Mesendoderm (in vitro differentiated cells): ENCODE measurements at places on chromosomes 3 and 15.
A peak's percentile ranks its signal among the peaks of the same experiment; 100 is the strongest.

DNA sequence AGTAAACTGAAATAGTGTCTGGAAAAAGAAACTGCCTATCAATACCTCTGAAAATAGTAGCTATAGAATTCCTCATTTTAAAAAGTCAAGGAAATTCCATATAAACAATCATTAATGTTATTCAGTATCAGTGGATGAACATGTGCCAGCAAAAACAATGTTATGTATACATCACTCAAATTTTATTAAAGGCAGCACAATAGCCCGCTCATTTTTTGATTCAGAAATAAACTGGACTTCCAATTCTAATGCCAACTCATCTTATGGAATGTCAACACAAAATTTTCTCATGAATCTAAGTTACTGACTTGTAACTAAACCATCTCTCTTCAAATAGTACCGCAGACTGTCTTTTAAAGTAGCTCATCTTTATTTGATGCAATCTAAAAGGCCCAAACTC is 19.0 kb downstream of the THBS1 start:
- H3K4me1 ChIP-seq: no peaks in the 10 kb centered on the region
- H3K36me3 ChIP-seq: peaks cover 3% of the 10 kb centered on the region
- H3K27me3 ChIP-seq: no peaks in the 10 kb centered on the region

DNA sequence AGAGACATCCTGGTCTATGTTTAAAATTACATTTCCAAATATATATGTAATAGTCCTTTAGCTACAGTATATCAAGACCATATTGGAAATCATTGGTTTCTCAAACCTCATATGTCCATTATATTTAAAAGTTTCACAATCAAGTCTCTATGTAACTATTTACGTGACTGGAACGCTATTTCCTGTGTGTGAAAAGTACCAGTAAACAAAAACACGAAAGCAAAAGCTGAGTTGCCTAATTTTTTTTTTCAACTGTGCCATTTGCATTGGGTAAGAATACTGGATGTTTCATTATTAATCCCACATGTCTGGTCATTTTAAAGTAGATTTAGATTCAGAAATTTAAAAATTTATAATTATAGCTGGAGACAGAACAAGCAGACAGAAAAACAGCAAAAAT is 381.4 kb downstream of the TBC1D5 start:
- H3K27me3 ChIP-seq: no peaks in the 10 kb centered on the region
- no peak overlapping the region for H3K27ac ChIP-seq
- no peak overlapping the region for H3K4me3 ChIP-seq
- no peaks in the 10 kb centered on the region for H3K4me1 ChIP-seq

DNA sequence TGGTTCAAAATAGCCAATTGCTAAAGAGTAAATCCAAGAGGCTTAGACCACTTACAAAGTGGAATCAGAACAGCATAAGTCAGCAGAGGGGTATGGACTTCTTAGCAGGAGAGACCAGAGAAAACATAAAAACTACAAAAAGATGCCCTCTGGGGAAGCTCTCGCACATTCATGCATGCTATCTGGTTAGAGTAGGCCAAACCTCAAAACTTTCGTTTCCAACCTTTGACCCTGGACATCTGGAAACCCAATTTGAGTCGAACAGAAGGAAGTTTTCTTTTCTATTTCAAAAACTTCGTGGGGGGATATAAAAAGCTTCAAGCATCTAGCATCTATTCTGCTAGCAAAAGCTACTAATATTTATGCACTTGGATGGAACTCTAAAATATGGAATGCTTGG is 523.9 kb upstream of the AGTR1 start:
- no peak overlapping the region for H3K4me3 ChIP-seq
- H3K27ac ChIP-seq: no peak overlapping the region
- H3K27me3 ChIP-seq: no peaks in the 10 kb centered on the region
- DNase-seq: no peak
- H3K4me1 ChIP-seq: no peaks in the 10 kb centered on the region

DNA sequence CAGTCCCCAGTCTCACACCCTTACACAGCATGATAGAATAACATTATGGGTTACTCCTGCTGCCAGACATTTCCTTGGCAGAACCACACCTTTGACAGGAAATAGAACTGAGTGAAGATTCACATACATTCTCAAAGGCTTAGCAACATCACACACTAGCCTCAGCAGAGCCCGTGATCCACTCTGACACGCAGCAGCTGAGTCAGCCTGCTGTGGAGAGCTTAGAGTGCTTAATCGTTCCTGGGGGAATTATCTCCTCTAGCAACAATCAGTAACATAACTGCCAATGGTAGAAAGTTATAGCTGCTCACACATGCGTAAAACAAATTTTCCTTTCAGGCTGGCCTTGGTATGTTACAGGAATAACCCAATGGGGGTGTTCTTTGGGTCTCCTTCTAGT is 382.1 kb downstream of the GAP43 start:
- H3K27ac ChIP-seq: peak overlapping the region; percentile 46
- peaks cover 5% of the 10 kb centered on the region for H3K4me1 ChIP-seq
- peak; percentile 96 for DNase-seq
- no peaks in the 10 kb centered on the region for H3K36me3 ChIP-seq

GRCh38 chr15:83200162-83200561 is 7.5 kb downstream of the HDGFL3 start:
- DNase-seq: no peak
- H3K36me3 ChIP-seq: no peaks in the 10 kb centered on the region
- H3K4me3 ChIP-seq: no peak overlapping the region
- no peak overlapping the region for H3K27ac ChIP-seq
- H3K27me3 ChIP-seq: no peaks in the 10 kb centered on the region

DNA sequence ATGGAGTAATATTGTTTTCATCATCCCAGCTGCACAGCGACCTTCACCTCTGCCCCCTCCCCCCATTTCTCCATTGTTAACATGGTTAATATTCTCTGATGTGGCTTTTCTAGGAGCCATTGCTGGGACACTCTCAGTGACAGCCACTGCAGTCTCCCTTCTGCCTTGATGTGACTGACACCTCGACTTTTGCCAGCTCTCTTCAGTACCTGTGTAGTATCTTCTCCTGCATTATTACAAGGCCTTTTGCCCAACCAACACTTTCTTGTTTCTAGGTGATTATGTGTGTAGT is 179.8 kb downstream of the CLSTN2 start:
- no peaks in the 10 kb centered on the region for H3K36me3 ChIP-seq
- no peak overlapping the region for H3K4me3 ChIP-seq
- no peak for DNase-seq
- H3K27ac ChIP-seq: no peak overlapping the region

DNA sequence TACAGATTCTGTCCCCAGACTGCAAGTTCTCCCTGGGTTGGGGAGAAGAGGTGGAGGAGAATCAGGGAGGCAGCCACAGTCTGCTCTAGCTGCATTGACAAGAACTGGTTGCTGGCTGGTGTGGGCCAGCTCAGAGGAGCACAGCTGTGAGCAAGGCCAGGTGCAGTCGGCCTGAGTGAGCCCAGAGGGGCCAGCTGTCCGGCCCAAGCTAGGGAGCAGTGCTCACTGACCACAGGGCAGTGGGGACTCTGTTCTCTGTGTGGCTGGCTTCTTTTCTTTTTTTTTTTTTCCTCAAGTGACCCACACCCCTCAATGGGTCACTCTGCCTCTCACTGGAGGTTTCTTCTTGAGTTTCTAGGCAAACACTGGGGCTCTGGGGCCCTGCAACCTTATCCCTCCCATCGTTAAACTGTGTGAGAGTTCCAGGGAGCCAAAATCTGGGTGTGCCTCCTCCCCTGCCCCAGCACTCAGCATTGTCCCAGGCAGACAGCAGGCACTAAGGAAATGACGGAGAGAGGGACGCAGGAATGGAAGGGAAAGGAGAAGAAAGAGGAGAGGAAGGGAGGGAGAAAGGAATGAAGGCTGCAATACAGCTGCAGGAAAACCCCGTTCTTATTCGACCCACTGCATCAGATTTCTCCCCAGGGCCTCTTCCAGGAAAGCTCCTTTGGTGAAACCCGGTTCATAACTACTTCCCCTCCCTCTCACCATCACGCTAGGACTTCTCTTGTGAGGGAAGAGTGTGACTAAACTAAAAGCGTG is 37.7 kb upstream of the HES1 start:
- H3K4me1 ChIP-seq: no peaks in the 10 kb centered on the region
- no peak overlapping the region for H3K4me3 ChIP-seq
- H3K27me3 ChIP-seq: no peaks in the 10 kb centered on the region
- no peak overlapping the region for H3K27ac ChIP-seq
- H3K36me3 ChIP-seq: no peaks in the 10 kb centered on the region

- H3K4me1 ChIP-seq: peaks cover 2% of the 10 kb centered on the region
- H3K4me3 ChIP-seq: no peak overlapping the region
- H3K27me3 ChIP-seq: peaks cover 96% of the 10 kb centered on the region
- peak; percentile 74 for DNase-seq
- H3K27ac ChIP-seq: no peak overlapping the region
Measured at GRCh38 chr15:89370120-89370977, 35.7 kb upstream of the POLG start.

DNA sequence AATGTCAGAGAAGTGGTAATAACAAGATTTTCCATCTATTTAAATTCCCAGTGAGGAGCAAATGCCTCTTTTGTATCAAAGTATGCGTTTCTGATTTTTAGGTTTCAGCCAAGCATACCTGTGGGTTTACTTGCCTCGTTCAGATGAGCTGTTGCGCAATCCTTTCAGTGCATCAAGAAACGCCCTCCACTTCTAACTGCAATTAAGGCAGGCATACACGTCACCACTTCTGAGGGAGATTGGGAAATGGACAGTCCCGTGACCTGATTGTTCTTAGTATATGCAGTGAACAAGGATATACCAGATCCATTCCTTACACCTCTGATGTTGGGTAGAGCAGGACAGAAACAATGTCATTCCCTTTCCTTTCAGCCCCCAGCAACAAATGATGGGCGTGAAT is 219.0 kb downstream of the ITPR1 start:
- peaks cover 2% of the 10 kb centered on the region for H3K4me1 ChIP-seq
- H3K27ac ChIP-seq: no peak overlapping the region
- no peaks in the 10 kb centered on the region for H3K36me3 ChIP-seq
- H3K4me3 ChIP-seq: no peak overlapping the region
- no peaks in the 10 kb centered on the region for H3K27me3 ChIP-seq

DNA sequence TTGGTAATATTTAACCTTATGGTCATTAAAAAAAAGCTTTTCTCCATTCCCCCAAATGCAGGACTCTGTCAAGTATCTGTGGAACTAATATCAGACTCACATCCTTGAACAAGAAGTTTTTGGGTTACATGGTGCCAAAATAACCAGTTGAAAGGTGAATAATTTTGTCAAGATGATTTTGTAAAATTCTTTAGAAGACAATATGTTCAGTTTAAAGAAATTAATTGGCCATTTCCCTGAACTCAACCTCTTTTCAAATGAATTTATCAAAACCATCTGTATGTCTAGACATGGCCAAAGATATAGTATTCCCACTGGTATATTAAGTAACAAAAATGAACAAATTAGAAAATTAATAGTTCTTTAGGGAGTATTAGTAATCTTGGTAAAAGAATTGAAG is 280.5 kb downstream of the MBNL1 start:
- no peak overlapping the region for H3K4me3 ChIP-seq
- H3K36me3 ChIP-seq: no peaks in the 10 kb centered on the region
- H3K27ac ChIP-seq: no peak overlapping the region
- H3K4me1 ChIP-seq: no peaks in the 10 kb centered on the region

DNA sequence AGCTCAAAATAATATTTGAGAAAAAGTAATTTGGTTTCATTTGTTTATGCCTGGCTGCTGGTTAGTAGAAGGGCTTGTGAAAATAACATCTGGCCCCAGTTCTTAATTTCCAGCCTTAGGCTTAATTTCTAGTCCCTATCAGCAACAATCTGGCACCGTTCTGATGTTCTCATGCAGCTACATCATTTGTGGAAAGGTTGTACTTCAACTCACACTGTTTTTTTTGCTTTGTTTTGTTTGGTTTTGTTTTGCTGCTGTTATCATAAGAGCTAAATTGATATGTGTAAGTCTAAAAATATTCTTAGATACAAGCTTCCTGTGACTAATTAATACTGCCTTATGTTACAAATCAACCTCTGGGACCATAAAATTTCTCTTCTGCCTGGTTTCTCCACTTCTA is 8.9 kb downstream of the CPA3 start:
- H3K27ac ChIP-seq: no peak overlapping the region
- H3K4me3 ChIP-seq: no peak overlapping the region
- H3K27me3 ChIP-seq: no peaks in the 10 kb centered on the region

- no peak overlapping the region for H3K4me3 ChIP-seq
- H3K36me3 ChIP-seq: no peaks in the 10 kb centered on the region
- no peak for DNase-seq
- peaks cover 3% of the 10 kb centered on the region for H3K27me3 ChIP-seq
- no peak overlapping the region for H3K27ac ChIP-seq
- H3K4me1 ChIP-seq: no peaks in the 10 kb centered on the region
Measured at GRCh38 chr3:160040181-160040580, 51.5 kb downstream of the IL12A start.
